Stimulated activated CD4-positive, alpha-beta T cell treated with anti-CD3 and anti-CD28 coated beads, Interleukin-1b, Interleukin-23, amount 100 ng/mL, for 1 hour (primary cell): ENCODE measurements at places on chromosomes 2 and 18.

DNA sequence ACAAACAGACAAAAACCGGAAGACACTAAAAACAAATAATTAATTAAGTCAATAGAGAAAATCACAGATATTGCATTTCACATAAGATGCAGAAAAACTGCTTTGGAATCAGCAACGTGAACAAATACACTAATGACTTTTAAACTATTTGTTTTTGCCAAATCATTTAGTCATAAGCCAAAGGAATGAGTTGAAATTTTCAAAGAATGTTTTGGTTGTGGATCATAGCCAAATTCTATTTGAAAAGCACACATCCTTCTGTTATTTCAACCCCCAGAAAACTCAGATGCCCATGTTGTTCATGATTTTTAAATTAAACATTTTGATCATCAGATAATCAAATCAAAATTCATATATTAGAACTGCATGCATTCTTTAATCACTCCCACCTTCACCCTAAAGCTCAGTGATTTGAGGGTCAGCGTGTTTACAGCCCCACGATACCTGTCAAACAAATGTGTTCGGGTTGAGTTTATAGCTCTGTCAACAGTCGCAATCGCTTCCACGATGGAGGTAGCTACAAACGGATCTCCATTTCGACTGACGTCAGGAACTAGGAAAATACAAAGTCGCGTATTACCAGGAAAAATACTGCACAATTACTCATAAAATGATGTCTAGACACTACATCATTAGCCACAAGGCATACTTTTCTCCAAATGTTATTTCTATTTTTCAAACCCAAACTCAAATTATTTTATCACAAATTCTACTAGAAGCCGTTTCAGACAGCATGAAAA lies 90.2 kb downstream of the PXDN start:
- no peak for DNase-seq

DNA sequence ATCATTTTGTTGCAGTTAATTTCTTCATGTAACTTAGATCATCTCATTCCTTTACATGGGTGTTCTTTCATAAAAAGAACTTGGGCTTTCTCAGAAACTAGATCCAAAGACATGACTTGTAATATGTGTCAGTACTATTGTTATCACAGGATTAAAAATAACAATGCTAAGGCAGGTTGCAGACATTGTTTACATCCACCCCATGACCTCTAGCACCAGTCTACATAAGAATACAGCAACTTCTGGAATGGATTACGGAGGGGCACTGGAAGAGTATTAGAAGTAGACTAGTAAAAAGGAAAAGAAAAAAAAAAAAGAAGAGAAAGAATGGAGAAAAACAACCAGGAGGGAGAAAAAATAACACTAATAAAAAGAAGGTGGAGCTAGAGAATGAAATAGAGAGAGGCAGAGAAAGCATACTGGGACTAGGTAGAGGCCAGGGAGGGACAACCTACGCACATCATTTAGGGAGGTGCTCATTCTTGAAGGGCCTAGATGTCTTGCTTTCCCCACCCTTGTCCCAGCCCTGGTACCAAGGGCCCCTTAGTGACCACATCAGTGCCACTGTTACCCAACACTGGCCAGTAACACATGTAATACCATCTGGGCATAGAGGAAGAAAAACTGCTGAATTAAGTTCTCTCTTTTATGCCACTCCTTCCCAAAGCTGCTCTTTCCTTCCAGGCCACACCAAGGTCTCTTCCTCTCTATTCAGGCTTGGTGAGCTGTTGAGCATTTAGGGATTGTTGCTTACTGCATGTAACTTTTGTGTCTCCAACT lies 70.6 kb upstream of the KLF7 start:
- DNase-seq, result no peak

DNA sequence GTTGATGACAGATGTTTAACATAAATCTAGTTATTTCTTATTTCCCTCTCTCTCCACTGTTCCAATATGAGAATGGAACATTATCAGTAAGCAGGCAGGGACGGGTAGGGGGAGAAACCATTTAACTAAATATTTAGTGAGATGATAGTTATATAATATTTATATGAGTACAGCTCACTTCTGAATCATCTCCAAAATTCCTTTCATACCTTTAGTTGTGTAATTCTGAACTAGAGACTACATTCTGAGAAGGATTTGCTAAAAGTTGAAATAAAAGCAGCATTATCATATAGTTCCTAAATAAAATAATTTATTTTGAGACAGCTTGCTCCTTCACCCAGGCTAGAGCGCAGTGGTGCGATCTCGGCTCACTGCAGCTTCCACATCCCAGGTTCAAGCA lies 41.4 kb downstream of the B4GALT6 start:
- DNase-seq, result no peak

DNA sequence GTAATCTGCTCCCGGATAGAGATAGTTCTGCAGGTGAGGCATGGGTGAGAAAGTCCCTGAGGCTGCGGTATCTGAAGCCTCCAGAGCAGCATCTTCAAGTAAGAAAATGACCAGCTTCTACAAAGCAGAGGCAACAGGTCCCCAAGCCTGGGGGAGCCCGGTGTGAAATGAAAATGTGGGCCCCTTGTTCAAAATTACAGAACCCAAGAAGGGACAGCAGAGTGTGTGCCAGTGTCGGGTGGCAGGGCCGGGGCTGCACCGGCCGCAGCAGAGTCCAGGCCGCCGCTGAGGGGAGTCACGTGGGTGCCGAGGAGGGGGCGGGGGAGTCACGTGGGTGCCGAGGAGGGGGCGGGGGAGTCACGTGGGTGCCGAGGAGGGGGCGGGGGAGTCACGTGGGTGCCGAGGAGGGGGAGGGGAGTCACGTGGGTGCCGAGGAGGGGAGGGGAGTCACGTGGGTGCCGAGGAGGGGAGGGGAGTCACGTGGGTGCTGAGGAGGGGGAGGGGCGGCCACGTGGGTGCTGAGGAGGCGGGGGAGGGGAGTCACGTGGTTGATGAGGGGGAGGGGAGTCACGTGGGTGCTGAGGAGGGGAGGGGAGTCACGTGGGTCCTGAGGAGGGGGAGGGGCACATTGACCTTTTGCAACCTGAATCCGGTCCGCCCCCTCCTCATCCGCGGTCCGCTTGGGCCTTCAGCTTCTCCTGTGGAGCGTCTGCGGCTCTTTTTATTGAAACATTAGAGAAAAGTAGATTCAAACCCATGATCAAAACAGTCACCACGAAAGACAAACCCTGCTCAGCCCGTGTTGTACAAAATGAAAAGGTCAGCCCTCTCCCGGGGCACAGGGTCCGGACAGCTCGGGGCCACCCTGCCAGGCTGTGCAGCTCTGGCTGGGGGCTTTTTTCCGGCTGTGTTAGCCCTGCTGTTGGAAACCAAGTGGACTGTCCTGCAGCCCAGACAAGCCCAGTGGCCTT lies 10.4 kb downstream of the COLEC11 start:
- no peak for DNase-seq

DNA sequence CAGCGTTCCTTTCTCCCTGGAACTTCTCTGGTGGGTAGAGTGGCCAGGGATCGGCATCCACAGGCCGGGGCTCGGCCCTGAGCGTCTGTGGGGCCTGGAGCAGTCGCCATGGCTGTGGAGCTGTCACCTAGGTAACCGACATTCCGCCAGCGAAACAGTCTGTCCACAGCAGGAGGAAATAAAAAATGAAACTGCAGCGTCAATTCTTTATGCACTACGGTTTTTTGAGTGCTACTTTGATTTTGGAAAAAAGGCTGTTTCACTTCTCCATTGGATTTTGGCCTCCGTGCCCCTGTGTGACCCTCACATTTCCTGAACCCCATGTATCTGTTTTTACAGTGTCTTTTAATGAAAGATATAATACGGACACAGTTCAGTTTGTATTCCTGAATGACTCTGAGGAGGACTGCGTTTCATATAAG lies 163.4 kb downstream of the LDLRAD4 start:
- DNase-seq, result no peak

DNA sequence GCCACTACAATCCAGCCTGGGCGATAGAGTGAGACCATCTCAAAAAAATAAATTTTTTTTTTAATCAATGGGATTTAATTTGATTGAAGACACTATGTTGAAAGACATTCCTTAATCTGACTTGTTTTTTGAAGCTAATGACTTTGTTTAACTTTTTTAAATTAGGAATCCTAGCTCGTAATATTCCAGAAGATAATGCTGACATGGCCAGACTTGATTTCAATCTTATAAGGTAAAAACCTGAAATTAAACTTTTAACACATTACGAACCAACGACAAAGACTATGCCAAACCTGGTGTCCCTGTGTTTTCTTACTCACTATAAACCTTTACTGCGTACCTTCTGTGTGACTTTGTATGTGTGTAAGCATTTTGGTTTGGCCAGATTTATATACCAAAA lies 7.6 kb downstream of the ATIC start:
- DNase-seq, result no peak

DNA sequence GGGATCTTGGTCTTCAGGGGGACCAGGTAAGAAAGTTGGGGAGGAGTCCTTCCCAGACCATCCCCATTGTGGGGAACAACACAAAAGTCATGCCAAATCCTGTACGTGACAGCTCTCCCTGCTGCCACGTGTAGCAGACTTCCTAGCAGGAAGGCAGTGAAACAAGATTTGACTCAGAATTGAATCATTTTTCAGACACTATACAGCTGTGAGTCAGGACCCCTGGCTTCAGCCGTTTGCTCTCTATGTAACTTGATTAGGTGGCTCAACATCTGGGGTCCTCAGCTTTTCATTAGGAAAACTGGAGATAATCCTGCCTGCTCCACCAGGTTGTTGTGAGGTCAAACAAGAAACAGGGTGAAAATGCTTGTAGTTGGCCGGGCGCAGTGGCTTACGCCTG lies 32.9 kb upstream of the PDCL3 start:
- no peak for DNase-seq

- DNase-seq, result no peak
Measured at GRCh38 chr2:117786520-117786919, 28.0 kb upstream of the DDX18 start.

DNA sequence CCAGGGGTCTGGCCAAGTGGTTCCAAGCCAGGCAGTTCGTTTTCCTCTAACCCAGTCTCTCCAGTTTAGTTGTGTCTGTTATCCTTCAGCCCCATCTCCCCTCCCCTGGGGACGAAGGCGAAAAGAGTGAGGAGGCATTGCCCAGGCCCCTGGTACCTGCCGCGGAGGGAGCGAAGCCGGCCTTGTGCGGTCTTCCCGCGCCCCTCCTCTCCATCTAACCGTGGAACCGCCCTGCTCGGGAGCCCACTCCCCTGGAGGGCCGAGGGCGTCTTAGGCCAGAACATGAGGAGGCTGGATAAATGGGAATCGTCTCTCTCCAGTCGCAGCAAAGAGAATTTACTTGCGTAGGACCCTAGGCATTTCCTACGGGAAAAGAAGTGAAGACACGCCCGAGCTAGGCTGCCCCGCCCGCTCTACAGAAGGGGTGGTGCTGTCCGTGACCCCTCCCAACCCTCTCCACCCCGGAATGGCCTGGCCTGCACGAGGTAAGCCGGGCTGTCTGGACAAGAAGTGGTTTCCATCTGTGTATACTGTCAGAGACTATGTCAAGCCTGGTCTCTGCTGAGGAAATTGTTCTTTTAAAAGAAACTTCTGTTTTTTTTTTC lies 156.2 kb downstream of the MIB1 start:
- DNase-seq, result no peak

DNA sequence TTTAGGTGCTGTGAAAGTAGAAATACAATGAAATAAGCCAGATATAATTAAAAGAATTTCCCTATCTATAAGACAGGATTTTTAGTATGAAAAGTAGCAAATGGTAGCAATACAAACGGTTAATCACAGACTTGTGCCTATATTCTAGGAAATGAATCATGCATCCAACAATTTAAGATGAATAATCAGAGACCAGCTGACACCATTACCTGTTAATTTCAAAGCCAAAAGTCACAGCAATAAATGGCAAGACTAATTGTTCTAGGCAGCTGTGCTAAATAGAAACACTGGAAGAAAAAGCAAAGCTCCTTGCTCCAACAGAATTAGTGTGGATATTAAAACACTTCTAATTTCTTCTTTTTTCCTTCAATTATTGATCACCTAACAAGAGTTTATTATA lies 35.1 kb upstream of the MPP4 start:
- DNase-seq, result no peak

GRCh38 chr18:11665587-11665986 lies 23.5 kb upstream of the GNAL start:
- DNase-seq, result no peak

DNA sequence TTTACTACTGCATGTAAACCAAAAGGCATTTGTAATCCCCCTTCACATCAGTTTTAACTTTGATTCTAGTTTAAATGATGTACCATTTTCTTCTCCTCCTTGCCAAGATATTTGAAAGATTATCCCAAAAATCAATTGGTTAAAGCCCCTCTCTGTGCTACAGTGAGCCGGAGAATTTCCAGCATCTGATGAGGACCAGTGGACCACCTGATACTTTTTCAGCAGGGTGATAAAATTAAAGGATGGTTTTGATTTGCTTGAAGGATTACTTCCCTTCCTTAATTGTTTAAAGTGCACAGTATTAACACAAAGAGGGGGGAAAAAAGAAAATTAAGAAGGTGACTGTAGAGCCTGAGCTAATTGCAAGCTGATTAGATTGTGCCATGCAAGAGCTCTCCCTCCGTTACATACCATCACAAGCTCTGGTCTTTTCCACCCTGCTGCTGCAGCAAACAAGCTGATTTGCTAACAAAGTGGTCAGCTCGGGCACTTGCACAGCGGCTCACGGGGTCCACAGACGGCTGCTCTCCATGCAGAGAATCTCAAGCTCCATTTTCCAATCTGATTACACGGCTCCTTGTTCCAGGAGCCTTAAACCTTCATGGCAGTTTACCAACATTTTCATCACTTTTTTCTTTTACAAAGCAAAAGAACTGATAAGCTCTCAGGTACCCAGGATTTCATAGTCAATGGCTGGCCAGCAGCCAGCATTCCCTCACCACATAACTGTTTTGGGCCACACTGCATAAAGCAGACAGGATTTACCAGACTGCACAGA lies 22.1 kb downstream of the FIGN start:
- DNase-seq, result no peak

DNA sequence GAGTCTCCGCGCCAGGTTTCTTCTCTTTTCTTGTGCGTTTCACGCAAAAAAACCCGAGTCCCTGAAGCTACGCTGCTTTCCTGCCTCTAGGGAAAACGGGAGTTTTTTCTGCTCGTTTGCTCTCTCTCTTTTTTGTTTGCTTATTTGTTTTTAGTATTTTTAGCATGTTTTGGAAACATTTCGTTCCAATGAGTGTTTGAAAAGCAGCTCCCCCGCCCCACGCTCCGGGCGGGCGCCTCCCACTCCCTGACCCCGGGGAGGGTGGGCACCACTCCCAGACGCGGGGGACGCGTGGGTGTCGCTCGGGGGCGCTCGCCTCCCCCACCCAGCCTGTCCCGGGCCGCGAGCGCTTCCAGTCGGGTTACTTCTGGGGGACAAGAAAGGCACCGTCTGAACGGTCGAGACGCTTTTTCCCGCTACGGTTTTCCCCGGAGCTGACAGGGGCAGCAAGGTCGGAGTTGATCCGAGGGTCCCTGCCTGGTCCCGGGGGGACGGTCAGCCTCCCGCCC lies 446 bp upstream of the EFHD1 start:
- no peak for DNase-seq

DNA sequence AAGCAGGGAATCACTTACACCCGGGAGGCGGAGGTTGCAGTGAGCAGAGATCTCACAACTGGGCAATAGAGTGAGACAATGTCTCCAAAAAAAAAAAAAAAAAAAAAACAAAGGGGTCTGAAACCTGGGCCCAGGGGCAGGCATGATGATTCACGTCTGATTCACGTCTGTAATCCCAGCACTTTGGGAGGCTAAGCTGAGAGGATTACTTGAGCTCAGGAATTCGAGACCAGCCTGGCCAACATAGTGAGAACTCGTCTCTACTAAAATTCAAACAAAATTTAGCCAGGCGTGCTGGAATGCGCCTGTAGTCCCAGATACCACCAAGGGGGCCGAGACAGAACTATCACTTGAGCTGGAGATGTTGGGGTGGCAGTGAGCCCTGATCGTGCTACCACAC lies 30.3 kb downstream of the TEX44 start:
- no peak for DNase-seq
